Ecto neural progenitor cell (in vitro differentiated cells): ENCODE measurements at places on chromosomes 6 and 20.
A peak's percentile ranks its signal among the peaks of the same experiment; 100 is the strongest.

DNA sequence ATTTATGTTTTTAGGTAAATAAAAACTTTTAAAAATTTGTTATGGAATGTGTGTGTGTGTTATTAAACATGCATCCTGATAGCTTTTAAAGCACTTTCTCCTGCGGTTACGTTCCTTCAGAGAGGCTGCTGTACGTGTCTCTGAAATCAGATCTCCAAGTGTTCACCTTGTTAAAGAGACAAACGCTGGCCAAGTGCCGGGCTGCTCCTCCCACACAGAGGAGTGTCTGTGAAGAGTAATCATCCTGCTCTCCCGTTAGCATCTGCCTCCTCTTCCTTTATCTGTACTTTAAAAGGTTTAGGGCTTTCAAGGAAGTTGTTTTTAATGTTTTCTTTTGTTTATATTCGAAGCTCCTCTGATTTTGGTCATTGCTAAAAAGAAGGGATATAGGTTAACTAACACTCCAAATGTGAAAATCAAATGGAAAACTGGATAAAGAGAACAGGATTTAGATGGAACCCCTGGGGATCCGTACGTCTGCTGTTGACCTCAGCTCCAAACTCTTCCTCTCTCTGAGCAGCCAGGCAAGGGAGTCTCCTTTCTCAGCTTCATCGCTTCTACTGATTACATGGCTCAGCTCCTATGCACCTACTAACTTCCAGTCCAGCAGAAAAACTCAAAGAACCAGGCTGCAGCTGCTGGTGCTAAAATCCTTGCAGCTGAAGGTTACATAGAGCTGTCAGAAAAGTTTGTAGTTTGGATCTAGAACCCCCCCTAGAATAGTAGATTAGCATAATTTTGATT, 20.0 kb downstream of the IRF4 start:
- no peak for DNase-seq

DNA sequence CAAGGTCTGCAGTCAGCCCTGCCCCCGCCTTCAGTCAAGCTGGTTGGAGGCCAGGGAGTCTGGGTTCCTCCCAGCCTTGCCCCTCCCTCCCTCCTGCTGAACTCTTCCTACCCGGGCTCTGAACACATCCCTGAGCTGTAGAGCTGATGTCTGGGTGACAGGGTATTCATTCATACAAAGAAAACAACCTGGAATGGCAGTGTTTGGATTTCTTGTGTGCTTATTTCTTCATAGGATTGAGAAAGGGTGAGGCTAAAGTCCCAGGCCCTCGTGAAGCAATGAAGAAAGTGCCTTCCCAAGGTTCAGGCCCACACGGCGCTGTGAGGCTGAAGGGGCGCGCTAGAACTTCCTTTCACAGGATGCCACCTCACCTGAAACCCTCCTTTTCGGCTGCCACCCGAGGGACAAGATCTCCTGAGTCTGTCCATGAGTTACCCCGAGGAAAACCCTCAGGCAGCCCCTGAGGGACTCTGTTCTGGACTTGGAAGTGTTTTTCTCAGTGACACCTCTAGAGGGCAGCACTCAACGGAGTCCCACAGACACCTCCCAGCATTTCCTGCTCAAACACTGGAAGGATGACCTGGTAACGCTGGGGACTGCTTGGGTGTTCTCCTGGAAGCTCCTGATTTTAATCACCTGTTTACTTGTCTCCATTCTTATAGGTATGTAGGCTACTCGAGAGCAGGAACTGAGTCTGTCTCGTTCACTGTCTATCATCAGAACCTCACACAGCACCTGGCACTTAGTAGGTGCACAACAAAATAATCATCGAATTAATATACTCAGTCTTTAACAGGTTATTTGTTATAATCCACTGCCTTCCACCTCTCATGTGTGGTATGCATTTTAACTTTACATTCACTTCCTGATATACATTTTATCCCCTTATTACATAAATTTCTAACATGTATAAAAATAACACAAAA, 11.8 kb upstream of the GSTA1 start:
- DNase-seq = peak; percentile 69

DNA sequence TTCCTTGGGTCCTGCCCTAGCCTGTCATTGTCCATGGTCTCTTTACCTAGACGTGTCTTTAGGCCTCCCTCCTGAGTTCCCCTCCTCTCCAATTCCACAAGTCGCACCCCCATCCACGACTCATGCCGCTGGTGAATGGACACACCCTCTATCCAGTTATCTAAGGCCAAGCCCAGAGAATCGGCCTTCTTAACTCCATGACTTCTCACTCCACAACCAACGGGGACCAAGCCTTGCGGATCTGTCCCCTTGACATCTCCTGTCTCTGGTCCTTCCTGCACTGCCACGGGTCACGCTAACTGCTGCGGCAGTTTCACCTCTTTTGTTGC, 7.0 kb upstream of the RREB1 start:
- no peak for DNase-seq

DNA sequence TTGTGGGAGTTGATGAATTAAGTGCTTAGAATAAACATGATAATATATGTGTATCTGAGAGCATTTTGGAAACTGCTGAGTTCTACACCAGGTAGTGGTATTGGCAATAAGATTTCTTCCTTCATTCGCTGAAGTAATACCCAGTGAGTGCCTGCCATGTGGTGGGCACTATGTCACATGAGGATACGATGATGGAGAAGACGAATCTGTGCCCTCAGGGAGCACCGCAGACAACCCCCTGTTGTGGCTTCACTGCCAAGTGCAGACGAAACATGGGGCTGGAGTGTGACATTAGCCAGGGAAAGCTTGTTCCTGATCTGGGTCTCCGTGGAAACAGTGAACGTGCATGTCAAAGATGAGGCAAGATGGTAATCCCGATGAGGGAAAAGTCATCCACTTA, 7.9 kb downstream of the ZNF76 start:
- no peak for DNase-seq

- DNase-seq = no peak
These were observed 31.5 kb upstream of the PAQR8 start for GRCh38 chr6:52330470-52330869.

DNA sequence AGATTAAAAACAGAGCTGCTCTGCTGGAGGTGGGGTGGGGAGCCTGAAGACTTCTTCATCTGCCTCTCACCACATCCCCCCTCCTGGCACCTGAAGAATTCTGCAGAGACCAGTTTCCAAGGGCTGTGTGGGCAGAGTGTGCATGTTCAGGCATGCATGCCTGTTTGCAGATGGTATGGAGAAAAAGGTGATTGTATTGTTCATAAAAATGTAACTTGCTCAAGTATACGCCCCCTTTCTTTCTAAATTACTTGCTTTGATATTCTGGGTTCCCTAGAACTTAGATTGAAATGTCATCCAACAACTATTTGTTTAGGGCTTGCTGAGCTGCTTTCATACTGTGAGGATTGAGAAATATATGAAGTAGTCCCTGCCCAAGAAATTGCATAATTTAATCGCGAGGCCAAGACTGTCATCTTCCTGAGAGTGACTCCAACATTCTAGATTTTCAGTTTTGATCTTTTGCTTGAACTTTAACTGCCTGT, 83.6 kb downstream of the LCA5 start:
- no peak for DNase-seq

GRCh38 chr6:21738180-21739094, 144.9 kb downstream of the SOX4 start:
- DNase-seq = no peak

DNA sequence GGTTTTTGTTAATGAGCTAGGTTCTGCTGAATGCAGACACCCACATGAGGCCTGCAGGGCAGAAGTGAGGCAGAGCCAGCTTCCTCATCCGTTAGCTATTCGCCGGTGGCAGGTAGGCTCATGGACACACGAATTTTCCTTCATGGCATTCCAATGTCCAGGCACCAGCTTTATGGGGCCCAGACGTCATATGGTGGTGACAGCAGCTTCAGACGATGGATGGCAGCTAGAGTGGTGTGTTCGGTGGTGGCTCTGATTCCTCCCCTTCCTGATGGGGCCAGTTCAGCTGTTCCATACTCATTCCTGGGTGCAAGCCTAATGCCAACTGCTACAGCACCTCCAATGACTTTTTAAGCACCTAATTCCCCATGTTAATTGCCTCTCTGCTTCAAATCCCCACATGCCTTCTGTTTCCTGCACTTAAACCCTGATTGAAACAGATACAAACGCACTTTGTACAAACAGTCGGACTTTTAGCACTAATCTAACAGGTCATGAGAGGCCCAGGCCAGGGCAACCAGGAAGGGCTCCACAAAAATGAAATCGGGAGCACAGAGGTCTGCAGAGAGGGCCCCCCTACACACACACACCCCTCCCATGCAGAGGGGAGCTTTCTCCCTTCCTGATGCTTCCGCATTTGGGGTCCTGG, 35.7 kb upstream of the MLN start:
- no peak for DNase-seq

DNA sequence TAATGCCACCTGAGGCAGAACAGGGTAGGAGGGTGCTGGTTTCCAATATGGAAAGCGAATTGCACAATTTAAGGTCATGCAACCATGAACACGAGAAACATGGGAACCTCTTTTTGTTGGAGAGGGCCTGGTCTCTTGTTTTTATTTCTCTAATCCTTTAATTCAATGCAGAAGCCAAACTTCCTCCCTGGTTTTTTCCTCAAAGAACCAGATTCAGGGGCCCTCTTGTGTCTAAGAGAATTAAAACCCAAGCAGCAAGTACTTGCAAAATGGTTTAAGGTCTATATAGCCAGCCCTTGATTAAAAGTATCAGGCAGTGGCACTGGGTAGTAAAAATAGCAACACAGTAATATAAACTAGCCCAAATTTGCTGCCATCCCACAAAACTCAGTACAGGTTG, 19.5 kb downstream of the GSTA4 start:
- no peak for DNase-seq

DNA sequence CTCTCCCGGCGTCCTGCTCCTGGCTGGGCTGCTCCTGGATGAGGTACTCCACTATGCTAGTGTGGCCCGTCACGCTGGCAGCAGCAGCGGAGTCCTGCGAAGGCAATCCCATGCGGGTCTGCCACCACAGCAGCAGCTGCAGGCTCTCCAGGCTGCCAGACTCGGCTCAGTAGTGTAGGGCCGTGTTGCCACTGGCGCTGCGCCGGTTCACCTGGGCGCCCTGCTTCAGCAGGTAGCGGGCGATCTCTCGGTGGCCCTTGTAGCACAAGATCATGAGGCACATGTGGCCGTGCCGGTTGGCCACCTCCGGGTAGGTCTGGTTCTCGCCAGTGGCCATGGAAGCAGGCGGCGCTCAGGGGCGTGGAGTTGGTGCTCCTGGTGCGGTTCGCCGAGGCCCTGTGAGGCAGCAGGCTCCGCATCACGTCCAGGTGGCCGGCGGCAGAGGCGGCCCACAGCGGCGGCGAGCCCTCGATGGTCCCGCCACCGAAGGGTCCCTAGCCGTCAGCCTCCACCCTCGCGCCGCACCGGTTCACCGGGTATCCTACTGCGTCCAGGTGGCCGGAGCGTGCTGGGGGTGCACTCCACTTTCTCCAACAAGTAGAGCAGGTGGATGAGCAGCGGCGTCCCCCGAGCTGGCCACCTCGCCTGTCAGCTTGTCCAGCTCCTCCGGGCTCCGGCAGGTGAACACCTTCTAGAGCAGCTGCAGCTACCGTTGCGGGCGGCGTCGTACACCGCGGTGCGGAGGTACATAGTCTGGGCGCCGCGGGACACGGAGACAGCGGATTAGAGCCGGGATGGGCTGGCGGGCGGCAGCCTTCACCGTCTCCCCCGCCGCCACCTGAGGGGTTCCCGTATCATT, 19.8 kb downstream of the RFPL4B start:
- DNase-seq = no peak

- no peak for DNase-seq
These were observed 115.4 kb downstream of the PFDN4 start for GRCh38 chr20:54323227-54323734.

- no peak for DNase-seq
These were observed 181.6 kb upstream of the RGS17 start for GRCh38 chr6:153312634-153313033.

DNA sequence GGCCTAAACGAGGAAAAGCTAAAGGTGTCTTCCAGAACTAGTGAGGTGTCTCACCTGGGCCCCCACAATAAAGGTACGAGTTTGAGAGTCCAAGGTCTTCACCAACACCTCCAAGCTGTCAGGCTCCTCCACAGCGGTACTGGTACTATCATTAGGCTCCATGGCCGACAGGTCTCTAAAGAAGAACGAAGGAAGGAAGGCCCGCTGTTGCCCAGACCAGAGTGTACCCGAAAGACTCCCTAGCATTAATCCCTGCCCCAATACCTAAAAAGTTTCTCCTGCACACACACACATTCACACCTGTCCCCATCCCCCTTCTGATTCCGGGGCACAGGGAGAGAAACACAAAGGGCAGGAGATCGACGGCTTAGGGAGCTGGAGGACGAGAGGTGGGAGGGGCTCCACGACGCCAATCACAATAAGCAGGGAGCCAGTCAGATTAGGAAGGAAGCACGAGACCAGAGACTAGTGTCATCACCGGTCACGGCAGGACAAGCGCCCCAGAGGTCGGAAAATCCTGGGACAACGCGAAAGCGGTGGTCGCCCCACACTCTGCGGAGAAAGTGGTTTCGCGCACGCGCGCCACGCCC, 764 bp downstream of the BAG6 start:
- DNase-seq = no peak

- no peak for DNase-seq
These were observed 193.0 kb downstream of the ZFAND3 start for GRCh38 chr6:38012573-38012972.

DNA sequence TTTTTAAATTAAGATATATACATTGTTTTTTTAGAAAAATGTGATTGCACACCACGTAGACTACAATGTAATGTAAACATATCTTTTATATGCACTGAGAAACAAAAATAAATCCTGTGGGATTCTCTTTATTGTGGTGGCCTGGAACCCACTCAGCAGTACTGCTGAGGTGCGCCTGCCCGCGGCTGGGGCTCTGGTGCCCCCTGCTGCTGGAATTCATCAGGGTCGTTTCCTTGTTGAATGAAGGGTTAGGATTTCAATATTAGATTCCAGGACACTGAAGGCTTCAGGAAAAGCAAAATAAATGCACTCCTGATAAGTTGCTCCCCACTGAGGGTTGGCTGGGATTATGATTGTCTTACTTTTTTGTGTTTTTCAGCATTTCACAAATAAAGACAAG, 175.8 kb upstream of the GGTLC1 start:
- DNase-seq = no peak

DNA sequence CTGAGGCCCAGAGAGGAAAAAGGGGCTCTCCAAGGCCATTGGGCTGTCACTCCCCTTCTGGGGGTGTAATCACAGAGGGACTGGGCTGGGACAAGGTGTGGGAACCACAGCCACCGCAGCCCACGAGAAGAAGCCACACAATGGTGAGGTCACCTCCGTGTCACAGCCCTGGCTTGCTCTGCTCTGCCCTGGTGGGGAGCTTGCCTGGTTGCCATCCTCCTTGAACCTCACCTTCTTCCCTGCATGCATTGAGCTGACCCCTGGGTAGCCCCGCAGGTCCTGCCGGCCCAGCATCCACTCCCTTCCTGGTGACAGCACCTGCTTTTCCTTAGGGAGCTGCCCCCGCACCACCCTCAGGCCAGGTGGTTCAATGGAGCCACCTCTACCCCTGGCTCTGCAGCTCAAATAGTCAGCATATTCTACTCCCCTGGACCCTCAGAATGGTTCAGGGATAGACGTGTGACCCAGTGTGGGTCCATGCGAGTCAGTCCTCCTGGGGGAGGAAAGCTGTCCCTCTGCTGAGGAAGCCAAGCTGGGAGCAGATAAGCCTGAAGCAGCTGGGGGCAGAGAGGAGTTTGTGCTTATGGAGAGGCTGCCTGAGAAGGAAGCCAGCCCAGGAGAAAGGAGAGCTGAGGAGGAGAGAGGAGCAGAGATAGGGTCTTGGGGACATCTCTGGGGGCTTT, 21.3 kb downstream of the RBM38 start:
- DNase-seq = no peak

GRCh38 chr20:10963717-10964266, 290.0 kb upstream of the JAG1 start:
- no peak for DNase-seq

GRCh38 chr20:47351643-47352331, 4.7 kb downstream of the ZMYND8 start:
- no peak for DNase-seq

GRCh38 chr6:146657432-146657831, 58.7 kb downstream of the ADGB start:
- no peak for DNase-seq
